ENCODE measurements at places on chromosomes 6 and 20.

DNA sequence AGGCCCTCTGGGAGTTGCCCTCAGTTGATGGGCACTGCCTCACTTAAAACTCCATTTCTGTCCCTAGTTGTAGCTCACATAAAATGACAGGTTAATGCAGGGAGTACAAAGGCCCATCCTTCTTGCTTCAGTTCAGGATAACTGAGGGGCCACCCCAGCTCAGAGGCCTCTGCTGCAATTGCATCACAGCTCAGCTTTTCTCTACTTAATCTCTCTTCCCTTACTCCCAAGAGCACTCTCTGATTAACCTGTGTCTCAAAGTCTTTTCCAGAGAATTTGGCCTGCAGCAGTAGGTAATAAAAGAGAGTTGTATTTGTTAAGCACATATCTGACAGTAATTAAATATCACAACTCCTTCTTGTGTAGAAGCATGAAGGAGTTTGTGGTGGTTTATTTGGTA lies 40.9 kb upstream of the FLRT3 start:
- no peak for DNase-seq

GRCh38 chr6:151452750-151453427 lies 963 bp upstream of the RMND1 start:
- no peak for DNase-seq

DNA sequence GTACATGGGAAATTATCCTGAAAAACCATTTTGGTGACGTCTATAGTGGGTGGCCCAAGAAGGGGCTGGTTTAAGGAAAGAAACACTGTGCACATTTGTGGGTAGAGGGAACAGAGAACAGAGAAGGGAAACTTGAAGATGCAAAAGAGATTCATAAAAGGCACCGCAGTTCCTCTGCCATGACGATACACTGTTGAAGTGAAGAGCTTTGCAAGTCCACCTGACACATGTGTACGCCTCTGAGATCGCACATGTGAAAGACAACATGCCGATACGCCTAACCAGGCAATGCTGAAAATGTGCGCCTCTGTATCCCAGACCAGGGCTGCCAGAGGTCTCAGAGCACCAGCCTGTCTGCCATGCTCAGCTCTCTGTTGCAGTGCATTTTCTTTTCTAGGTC lies 180.9 kb downstream of the KIF16B start:
- DNase-seq, result no peak

GRCh38 chr6:25966711-25967110 lies 4.1 kb downstream of the TRIM38 start:
- no peak for DNase-seq

DNA sequence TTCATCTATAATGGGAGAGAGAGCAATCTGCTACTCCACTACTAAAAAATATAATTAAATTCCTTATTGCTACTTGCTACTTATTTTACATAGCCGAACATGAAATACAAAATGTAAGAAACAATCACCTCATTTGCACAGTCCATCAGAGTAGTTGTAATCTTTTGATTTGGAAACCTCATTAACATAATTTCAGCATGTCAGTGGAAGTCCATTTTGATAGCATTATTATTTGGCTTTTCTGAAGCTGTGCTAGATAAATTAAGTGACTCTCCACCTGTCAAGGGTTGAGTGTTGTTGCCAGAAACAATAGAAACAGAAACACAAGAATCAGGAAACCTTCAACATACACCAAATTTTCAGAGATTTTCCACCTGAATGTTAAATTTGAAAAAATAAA lies 250.0 kb downstream of the RFPL4B start:
- no peak for DNase-seq

DNA sequence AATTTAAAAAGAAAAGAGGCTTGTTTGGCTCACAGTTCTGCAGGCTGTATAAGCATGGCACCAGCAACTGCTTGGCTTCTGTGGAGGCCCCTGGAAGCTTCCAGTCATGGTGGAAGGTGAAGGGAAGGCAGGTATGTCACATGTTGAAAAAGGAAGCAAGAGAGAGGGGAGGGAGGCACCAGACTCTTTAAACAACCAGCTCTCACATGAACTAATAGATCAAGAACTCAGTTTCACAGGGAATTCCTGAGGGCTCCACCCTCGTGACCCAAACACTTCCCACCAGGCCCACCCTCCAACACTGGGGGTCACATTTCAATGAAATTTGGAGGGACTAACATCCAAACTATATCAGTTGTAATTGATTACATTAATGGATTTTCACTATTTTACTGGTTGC lies 127.9 kb upstream of the MLIP start:
- DNase-seq, result no peak

GRCh38 chr6:154738551-154738961 lies 5.3 kb downstream of the SCAF8 start:
- no peak for DNase-seq

DNA sequence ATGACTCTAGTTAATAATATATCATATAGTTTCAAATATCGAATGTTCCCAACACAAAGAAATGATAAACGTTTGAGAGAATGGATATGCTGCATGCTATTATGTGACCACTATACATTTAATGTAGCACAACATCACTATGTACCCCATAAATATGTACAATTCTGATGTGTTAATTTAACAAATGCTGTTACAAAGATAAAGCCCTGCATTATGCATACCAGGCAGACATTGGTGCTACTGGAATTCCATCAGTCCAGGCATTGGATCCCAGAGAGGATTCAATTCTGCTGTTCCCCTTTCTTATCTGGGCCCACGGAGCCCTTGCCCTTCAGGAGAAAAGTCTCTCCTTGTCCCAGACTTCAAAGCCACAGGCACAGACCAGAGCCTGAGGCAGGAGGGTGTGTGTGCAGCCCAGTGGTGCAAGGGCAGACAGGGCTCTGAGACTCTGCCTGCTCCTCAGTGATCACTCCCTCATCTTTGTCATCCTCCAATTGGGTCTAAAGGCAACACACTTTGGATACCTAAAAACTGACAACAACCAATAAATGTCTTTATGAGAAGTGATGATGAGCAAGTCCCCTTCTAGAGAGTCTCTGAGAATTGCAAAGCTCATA lies 45.2 kb downstream of the PSMG4 start:
- DNase-seq, result no peak

GRCh38 chr6:129105035-129105434 lies 222.1 kb downstream of the LAMA2 start:
- no peak for DNase-seq

Data from stimulated activated CD8-positive, alpha-beta memory T cell treated with anti-CD3 and anti-CD28 coated beads, Interleukin-7, amount 100 ng/mL, for 1 hour (primary cell).